ENCODE measurements at places on chromosomes 1 and 21. TPM values are rescaled to one million over a fixed set of nuclear protein-coding genes. Genes with fewer than 3 reads are reported as not detected.

GRCh38 chr1:112320058-112320457, 76.0 kb upstream of the CTTNBP2NL start:
- no peak for DNase-seq

GRCh38 chr21:36047139-36047538, 13.2 kb downstream of the SETD4 start:
- DNase-seq = no peak

TTLL10 gene
- not detected for total RNA-seq

- no peak for DNase-seq
These were observed 4.1 kb upstream of the AGTRAP start for GRCh38 chr1:11731691-11732283.

GRCh38 chr1:161130266-161130665, 2.2 kb downstream of the DEDD start:
- no peak for DNase-seq

GRCh38 chr1:212452323-212453155, 19.8 kb downstream of the NENF start:
- DNase-seq = peak; percentile 71

OR10Z1 gene
- not detected for total RNA-seq

GRCh38 chr1:83083589-83084224, 915.2 kb downstream of the TTLL7 start:
- DNase-seq = no peak

DNA sequence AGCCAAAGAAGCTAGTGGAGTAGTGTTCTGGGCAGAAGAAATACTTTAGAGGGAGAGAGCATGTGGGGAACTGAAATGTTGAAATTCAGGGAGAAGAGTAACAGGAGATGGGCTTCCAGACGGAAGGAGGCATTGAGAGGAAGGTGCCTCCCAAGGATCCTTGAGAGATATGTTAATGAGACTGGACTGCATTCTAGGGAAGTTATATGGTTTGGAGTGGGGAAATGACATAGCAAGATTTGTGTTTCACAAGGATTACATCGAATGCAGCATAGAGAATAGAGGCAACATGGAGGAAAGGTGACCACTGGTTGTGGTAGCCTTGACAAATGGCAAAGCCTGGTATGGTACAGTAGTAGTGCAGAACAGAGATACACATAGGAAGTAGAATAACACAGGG, 160.5 kb upstream of the HMCN1 start:
- no peak for DNase-seq

DNA sequence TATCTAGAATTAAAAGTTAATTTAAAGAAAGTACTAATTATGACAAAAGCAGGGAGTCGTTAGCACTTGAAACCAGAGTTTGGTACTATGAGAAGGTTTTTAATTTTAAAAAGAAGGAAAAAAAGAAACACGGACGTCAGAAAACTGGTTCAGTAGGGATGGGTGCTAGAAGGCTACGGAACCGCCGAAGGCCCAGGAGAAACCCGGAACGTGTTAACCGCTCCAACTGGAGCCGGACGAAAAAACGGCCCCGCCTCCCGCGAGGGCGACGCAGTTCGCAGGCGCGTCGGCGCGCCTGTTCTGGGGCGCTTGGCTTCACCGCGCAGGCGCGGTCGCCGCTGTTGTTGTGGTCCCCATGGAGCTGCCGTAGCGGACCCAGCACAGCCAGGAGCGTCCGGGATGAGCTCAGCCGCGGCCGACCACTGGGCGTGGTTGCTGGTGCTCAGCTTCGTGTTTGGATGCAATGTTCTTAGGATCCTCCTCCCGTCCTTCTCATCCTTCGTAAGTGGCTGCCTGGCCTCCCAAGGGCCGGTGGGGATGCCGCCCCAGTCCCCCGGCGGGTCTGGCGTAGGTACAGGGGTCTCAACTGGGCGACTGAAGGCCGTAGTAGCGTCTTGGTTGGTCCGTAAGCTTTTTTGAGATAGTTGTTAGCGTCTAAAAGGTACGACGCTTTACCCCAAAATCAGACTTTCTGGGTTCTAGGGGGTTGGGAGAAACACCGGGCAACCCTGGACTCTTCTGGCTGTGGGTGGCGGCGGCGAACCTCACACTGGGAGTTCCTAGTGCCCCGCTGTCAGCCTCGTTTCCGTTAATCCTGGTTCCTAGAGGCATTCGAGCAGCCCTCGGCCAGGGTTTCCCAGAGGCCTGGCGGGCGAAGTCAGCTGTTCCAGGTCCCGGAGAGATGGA, 31.4 kb upstream of the HMGN1 start:
- peak; percentile 93 for DNase-seq

GRCh38 chr1:96833376-96833775, 111.8 kb downstream of the PTBP2 start:
- DNase-seq = no peak

PERM1 gene
- total RNA-seq = not detected

- DNase-seq = no peak
These were observed 60.5 kb downstream of the CAPN9 start for GRCh38 chr1:230807561-230808280.

GRCh38 chr1:70485624-70486023, 74.6 kb downstream of the CTH start:
- no peak for DNase-seq

VANGL2 gene
- 6.3 TPM for total RNA-seq

GRCh38 chr21:26539566-26539965, 33.5 kb downstream of the CYYR1 start:
- DNase-seq = no peak

OLIG1 gene
- not detected for total RNA-seq

Measured in A172 (cell line).